ENCODE measurements at places on chromosomes 11 and 22.

DNA sequence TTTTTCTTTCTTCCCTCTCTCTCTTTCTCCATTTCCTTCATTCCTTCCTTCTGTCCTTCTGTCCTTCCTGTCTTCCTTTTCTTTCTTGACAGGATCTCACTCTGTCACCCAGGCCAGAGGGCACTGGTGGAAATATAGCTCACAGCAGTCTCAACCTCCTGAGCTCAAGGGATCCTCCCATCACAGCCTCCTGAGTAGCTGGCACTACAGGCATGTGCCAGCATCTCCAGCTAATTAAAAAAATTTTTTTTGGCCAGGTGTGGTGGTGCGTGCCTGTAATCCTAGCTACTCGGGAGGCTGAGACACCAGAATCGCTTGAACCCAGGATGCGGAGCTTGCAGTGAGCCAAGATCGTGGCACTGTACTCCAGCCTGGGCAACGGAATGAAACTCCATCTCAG is 4.8 kb upstream of the DUSP8 start:
- no peak for DNase-seq

DNA sequence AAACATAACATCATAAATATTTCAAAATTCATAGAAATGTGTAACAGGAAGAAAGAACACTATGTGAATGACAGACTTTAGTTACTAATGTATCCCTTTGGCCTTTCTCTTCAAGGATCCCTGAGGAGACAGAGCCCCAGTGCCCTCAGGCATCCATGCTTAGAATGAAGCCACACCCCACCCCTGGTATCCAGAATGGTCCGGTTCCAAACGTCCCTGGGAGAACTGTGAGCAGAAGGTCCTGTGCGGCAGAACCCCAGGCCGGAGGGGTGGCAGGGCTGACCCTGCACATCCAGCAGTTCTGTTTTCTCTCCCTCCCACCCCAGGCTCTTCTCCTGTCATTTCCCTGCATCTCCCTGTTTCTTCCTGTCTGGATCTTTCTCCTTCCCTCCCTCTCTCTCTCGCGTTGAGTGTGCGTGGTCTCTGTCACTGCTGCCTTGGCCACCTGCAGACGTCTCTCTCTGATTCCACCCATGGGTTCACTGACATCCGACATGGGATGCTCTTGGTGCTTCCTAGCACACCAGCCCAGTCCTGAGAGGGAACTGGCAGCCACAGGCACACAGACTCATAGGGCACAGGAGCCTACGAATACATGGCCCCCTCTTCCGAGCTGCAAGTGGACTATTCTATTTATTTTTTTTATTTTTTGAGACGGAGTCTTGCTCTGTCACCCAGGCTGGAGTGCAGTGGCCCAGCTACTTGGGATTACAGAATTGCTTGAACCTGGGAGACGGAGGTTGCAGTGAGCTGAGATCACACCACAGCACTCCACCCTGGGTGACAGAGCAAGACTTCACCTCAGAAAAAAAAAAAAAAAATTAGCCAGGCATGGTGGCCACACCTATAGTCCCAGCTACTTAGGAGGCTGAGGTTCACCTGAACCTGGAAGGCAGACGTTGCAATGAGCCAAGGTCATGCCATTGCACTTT is 5.7 kb downstream of the RFPL1 start:
- no peak for DNase-seq

DNA sequence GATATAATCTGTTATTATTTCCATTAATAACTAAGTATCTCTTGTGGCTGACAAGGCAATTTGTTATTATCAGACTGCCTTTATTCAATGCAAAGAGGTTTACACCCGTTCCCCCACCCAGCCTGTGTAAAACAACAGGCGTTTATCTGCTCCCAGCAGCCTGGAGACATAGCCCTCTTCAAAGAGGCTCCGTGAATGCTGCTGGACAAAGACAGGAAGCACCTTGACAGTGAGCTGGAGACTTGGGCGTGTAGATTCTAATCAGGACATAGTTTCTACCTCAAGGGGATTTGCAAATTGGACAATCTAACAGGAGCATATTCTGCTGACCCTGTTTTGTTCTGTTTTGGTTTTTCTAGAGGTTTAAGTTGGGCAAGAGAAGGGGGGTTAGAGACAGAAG is 733.0 kb upstream of the KIRREL3 start:
- no peak for DNase-seq

DNA sequence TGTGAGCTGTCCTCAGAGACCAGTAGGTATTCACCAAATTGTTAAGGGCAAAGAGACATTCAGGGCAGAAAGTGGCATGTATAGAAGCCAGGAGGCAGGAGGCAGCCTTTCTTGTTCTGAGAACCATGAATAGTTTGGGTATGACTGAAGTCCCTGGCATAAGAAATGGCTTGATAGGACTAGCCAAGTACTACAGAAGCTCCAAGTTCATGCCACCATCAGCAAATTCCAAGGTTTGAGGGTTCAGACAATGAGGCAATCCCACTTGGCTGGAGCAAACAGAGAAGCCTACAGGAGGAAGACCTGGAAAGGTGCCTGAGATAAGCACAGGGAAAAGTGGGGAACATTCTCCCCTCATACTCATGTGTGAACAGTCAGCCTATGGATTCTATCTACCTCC is 25.8 kb downstream of the XRRA1 start:
- DNase-seq, result no peak

- no peak for DNase-seq
Measured at GRCh38 chr22:24976442-24977218, 24.1 kb downstream of the KIAA1671 start.

DNA sequence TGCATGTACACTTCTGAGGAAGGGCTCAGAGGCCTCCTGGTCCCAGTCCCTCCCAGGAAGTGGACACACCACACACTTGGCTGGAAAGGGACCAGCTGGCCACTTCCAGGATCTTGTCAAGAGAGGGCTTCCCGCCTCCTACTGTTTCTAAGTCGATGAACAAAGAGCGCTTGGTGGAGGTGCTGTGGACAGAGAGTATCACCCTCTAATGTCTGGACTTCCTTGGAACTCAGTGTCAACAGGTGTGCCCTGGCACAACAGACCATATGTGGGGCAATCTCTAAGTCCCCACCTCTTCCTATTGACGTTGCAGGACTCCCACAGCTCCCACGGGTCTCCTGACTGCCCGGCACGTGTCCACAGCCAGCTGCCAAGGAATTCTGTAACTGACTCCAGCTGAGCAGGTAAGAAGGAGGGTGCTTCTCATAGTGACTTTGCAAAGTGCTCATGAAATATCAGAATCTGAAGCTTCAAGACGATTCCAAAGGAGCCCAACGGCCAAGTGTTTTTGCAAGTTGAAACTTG is 16.1 kb downstream of the POU2AF1 start:
- DNase-seq, result no peak

GRCh38 chr22:29116397-29117123 is 43.7 kb downstream of the KREMEN1 start:
- no peak for DNase-seq

DNA sequence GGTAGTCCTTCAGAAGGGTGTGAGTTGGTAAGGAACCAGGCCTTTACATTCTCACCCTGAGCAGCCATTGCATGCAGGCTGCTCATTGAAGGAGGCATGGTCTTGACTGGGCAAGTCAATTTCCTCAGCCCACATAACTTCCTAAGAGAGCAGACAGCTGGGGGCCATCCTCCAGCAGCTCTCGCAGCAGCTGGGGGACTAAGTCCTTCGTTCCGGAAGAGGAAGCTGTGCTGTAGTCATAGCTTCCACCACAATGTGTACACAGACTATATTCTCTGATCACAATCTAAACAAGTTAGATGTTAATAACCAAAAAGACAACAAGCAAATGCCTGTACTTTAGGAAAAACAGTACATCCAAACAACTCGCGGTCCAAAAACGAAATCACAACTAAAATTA is 30.1 kb upstream of the MPPED1 start:
- no peak for DNase-seq

DNA sequence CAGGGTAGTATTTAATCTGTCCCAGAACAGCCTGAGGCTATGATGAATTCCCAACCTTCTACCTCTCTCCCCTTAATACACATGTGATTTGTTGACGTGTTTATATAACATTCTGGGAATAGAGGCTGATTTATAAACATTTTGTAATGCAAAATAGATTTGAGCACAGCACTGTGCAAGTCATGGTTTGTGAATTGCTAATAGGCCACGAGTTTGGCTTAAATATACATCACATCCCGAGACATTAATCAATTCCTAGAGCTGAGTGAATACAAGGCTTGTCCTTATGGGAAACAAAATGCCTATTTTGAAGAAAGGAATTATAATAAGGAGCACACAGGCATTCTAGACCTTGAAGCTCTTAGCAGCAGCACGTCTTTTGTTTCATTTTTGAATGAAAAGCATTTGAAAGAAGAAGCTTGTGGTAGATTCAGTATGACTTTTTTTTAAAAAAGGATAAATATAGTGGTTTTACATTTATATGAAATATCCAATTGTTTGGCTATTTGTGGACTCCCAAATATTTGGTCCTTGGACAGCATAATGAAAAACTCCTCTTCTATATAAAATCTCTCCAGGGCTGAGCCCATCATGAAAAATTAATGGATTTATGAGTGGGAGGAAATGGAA is 116.4 kb downstream of the SLC17A6 start:
- DNase-seq, result no peak

GRCh38 chr22:35617137-35617755 is at the start of gene MB:
MB (minus strand) TSS chr22:35617329; CDS start chr22:35617257, 72 bp downstream.
- no peak for DNase-seq

GRCh38 chr11:31790649-31791048 is 20.5 kb downstream of the PAX6 start:
- no peak for DNase-seq

GRCh38 chr22:19122752-19123492 is 710 bp upstream of the DGCR2 start:
- DNase-seq, result no peak

DNA sequence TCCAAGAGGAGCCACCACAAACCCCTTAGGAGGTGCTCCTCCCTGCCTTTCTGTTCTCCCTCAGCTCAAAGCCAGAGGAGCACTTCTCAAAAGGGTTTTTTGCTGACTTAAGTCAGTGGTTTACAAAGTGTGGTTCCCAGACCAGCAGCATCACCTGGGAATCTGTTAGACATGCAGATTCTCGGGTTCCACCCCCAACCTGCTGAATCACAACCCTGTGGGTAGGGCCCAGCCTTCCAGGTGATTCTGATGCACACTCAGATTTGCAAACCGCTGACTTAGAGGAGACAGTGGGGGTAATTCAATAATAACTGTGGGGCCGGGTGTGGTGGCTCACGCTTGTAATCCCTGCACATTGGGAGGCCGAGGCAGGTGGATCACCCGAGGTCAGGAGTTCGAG is 22.8 kb downstream of the CREB3L1 start:
- no peak for DNase-seq

DNA sequence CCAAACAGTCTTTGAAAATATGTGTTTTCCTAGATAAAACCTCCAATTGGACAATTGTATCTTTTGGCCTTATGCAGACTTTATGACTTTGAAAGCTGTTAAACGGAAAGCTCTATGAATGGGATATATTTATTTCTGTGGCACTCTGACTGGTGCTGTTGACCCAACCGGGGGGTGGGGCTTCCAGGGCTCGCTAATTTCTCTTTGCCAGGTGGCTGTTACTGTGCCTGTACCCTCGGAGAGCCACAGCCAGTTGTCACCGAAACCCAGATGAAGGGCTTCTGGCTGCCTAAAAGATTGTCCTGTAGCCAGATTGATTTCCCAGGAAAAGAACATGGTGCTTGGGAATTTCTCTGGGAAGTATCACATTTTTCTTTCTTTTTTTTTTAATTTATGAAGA is 132.7 kb upstream of the NAV2 start:
- DNase-seq, result no peak

DNA sequence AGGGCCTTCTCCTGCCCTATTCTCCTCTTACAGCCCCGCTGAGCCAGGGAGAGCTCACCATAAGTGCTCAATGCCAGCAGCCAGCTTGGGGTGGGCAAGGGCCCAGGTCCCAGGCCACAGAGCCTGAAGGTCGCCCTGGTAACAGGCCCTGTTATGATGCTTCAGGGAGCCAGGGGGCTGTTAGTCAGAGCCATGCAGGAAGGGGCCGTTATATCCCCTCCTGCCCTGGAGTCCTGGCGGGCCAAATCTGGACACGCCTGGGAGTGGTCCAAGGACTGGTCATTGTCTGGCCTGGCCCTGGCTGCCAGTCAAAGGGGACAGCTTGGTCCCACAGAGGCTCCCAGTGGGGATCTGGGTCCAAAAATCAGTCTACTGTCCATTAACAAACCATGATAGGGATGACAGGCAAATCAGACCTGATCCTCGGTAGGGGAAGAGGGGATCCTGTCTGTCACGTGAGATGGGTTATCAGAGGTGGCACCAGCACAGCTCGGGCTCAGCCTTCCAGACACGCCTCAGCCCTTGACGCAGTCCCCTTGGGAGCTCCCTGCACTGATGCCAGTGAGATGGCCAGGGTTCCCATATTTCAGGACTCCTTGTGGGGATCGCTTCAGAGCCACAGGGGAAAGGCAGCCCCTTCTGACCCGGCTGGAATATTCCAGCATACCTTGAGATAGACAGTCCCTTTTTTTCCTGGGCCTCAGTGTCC is 55.9 kb downstream of the LRRC32 start:
- no peak for DNase-seq

DNA sequence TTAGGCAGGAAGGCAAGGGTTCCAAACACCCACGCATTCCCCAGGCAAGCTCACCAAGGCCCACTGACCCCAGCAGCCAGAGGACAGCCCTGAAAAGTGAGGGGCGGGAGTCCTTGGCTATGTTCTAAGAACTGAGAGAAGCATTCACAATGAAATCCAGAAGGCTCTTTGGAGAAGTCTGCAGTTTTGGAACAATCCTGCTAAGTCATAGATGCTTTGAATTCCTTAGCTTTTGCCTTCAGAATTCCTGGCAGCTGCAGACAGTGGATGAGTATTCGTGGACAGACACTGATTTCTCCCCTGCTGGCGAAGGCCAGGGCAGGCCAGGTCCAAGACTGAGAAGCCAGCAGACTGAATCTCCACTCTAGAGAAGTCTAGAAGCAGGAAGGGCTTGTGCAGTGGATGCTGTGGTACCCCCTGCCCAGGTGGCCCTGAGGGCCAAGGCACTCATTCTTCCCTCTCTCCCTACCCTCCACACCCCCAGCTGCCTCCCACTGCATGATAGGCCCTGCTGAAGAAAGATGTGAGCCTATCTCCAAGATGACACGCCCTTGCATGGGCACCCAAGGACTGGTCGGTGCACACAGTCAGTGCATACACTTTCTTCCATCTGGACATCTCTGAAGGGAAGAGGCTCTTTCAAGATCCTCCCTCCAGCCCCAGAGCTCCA is 133.2 kb upstream of the TEAD1 start:
- DNase-seq, result no peak

DNA sequence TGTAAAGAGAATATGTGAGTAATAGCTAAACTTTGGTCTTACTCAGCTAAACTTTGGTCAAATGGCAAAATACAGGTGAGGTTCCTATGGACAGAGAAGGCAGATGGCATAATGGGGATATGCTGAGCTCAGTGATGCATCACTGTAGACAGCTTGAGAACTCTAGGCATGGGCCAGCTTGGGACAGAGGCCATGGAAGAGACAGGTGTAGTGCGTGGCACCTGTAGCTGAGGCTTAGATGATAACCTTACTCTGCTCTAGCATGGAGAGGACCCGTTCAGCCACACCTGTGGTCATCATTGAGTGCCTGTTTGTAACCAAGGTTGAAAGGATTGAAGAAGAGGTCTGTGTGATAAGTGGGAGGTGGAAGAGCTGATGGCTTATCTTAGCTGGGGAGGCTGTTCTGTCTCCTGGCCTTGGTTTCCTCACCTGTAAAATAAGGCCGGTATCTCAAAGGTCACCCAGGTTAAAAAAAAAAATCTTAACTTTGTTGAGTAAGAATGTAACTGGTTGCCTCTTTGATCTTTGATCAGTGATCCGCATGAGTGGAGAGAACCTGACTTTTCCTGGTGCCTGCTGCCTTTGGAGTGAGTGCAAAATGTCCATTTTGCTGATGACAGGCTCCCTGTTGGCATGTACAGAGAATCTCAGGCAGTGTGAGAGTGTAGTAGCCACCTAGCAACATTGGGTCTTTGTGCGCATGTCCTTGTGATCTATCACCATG is 48.6 kb downstream of the ZNRF3 start:
- DNase-seq, result no peak

Measured in NCI-H1105 (cell line).